ENCODE measurements at places on chromosomes 11 and 22.

- DNase-seq = peak; percentile 16
Measured at GRCh38 chr11:926341-926916, 759 bp downstream of the AP2A2 start.

DNA sequence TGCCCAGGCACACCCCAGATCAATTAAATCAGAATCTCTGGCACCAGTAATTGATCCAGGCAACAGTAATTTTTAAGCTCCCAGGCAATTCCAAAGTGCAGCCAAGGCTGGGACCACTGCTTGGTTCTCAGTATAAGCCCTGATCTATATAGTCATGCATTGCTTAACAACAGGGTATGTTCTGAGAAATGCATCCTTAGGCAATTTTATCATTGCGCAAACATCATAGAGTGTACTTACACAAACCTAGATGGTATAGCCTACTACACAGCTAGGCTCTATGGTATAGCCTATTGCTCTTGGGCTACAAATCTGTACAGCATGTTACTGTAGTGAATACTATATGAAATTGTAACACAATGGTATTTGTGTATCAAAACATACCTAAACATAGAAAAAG, 651 bp upstream of the C11orf42 start:
- DNase-seq = no peak

- no peak for DNase-seq
Measured at GRCh38 chr11:77559686-77560401, 29.9 kb upstream of the AQP11 start.

- DNase-seq = no peak
Measured at GRCh38 chr11:65595543-65596281, at the start of gene KCNK7. KCNK7 (minus strand) TSS chr11:65595800; CDS start chr11:65595772, 28 bp downstream.

- DNase-seq = no peak
Measured at GRCh38 chr22:38745676-38746460, 9.9 kb downstream of the SUN2 start.

- DNase-seq = no peak
Measured at GRCh38 chr11:37105427-37105826, 507.4 kb upstream of the RAG2 start.
